ENCODE measurements at places on chromosomes 12 and 14. TPM values are rescaled to one million over a fixed set of nuclear protein-coding genes. Genes with fewer than 3 reads are reported as not detected.

SLC38A4 gene
- total RNA-seq: not detected

GRCh38 chr12:66244446-66244845, 55.4 kb downstream of the IRAK3 start:
- DNase-seq: no peak

DNA sequence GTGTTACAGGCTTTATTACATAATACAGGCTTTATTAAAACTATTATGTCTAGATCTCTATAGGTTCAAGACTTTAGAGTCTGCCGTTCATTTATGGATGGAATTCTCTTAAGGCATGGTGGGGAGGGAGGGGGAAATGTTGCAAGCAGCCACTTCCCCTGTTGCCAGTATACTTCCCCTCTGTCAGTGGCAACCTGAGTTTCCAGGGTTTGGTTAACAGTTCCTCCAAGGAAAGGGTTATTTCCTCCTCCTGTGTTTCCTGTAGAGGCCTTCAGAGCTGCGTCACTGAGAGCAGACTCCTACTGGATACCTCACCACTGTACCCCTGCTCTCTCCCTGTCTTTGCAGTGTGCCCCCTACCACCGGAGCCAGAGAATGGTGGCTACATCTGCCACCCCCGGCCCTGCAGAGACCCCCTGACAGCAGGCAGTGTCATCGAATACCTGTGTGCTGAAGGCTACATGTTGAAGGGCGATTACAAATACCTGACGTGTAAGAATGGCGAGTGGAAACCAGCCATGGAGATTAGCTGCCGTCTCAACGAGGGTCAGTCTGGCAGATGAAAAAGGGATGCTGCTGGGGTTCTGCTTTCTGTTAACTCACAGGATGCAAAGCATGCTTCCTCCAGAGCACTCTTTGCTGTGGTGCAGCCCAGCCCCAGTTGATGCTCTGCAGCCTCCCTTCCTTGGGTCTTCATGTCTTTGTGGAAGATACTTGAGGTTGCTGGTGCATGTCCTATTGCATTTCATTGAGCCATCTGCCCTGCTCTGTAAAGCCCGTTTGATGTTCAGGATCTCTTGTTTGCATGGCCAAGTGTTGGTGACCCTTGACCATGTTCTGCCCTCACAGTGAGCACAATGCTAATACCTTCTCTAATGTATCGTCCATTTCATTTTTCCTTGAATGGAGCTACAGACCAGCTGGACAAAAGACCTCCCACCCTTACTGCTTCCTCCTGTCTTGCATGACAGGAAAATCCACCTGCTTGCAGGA, 63.6 kb upstream of the SRSF5 start:
- DNase-seq: no peak

DNA sequence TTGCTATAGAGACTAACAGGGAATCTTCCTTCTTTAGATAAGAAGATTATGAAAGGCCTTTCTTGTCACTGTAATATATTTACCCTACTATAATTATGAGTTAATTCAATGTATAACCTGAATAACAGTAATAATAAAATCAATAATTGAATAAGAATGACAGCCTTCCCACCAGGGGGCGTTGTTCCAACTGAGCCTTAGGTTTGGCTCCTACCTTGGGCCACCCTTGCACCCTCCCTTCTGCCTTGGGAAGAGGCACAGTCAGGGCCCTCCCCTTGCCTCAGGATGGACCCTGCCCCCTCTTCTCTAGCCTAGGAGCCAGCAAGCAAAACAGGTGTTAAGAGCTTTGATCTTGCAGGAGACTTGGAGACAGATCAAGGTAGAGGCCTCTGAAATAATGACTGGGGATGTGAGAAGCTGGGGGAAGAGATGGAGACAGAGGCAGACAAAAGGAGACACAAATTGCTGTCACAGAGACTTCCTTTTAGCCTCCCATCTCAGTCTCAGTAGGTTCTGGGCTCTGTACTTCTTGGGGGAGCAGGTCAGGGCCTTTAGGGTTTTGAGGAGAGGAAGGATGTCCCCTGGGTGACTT, 40.1 kb upstream of the CISTR start:
- peak; percentile 46 for DNase-seq

NYNRIN gene
- 0.05 TPM for total RNA-seq

- DNase-seq: no peak
These were observed 57.5 kb downstream of the PTHLH start for GRCh38 chr12:27915021-27915420.

- peak; percentile 48 for DNase-seq
These were observed 1482.5 kb upstream of the TMEM132C start for GRCh38 chr12:126784328-126784921.

GRCh38 chr12:59459966-59460660, 135.7 kb upstream of the SLC16A7 start:
- DNase-seq: no peak

DNA sequence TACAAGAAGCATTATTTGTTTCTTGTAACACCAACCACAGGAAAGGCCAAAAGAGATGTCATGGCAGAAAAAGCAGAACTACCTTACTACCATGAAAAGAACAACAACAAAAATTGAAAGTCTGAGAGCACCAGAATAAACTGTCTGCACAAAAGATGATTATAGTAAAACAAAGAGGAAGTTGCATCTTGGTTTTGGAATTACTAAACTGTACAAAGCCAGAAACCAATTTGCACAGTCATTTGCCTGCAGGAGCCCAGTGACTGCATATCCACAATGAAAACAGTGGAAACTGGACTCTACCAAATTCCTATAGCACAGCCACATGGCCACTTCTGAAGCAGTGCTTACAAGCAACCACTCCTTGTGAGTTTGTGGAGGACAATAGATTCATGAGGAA, 276.2 kb downstream of the SSPN start:
- DNase-seq: no peak

KERA gene
- total RNA-seq: not detected

RHEBL1 gene
- 19.8 TPM for total RNA-seq

TMEM132D gene
- not detected for total RNA-seq

- DNase-seq: no peak
These were observed 47.2 kb upstream of the KTN1 start for GRCh38 chr14:55532645-55533344.

GRCh38 chr12:93741659-93742109, 64.5 kb downstream of the CRADD start:
- peak; percentile 45 for DNase-seq

- no peak for DNase-seq
These were observed 199.4 kb upstream of the NUDT4 start for GRCh38 chr12:93178154-93178878.

All from activated CD8-positive, alpha-beta T cell treated with anti-CD3 and anti-CD28 coated beads for 36 hours (primary cell).